Fibroblast of the aortic adventitia (primary cell): ENCODE measurements at places on chromosomes 5 and 9. TPM values are rescaled to one million over a fixed set of nuclear protein-coding genes. Genes with fewer than 3 reads are reported as not detected.

The ZNF462 gene
- total RNA-seq, result 9.1 and 30.0 TPM in 2 replicates

The UNC13B gene
- total RNA-seq, result 10.1 and 32.6 TPM in 2 replicates

The PPP1R2B gene
- total RNA-seq, result 0.09 TPM in 1 of 2 replicates, not detected in the other

The INSL4 gene
- not detected in 2 replicates for total RNA-seq

The CD72 gene
- total RNA-seq, result 1.1 and 1.9 TPM in 2 replicates
